Activated B cell treated with CpG ODN at 0.5 μM for 24 hours (primary cell): ENCODE measurements at places on chromosomes 1 and 21.
A peak's percentile ranks its signal among the peaks of the same experiment; 100 is the strongest.

DNA sequence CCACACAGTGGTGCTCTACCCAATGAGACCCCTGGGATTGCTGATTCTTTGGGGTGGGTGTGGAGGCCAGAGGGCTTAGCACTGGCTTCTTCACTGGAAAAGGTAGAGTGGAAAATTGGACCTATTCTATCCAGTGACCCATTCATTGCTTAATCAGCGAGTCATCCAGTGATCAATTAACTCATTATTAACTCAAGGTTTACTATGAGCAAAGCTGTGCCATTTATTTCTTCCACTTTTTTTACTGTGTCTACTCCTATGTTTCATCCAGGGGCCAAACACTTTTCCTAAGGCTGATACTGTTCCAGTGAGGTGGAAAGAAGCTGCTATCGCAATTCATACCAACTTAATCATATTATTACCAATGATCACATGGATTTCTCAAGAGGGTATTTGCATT is 363.9 kb downstream of the RPS6KC1 start:
- DNase-seq: no peak
- H3K36me3 ChIP-seq: no peaks in the 10 kb centered on the region
- H3K4me1 ChIP-seq: no peaks in the 10 kb centered on the region
- no peak overlapping the region for H3K27ac ChIP-seq

DNA sequence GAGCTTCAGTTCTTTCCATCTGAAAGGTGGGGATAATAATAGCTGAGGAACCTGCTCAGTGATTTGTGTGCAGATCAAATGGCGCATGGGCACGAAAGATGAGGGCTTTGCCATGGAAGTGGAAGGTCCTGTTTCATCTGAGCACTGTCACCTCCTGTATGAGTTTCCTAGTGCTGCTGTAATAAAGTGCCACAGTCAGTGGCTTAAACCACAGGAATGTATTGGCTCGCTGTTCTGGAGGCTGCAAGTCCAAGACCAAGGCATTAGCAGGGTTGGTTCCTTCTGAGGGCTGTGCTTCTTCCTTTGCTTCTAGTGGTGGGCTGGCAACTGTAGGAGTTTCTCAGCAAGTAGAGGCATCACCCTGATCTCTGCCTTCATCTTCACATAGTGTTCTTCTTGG is 51.1 kb upstream of the RBM15 start:
- no peak for DNase-seq
- no peak overlapping the region for H3K27ac ChIP-seq
- H3K36me3 ChIP-seq: no peaks in the 10 kb centered on the region

DNA sequence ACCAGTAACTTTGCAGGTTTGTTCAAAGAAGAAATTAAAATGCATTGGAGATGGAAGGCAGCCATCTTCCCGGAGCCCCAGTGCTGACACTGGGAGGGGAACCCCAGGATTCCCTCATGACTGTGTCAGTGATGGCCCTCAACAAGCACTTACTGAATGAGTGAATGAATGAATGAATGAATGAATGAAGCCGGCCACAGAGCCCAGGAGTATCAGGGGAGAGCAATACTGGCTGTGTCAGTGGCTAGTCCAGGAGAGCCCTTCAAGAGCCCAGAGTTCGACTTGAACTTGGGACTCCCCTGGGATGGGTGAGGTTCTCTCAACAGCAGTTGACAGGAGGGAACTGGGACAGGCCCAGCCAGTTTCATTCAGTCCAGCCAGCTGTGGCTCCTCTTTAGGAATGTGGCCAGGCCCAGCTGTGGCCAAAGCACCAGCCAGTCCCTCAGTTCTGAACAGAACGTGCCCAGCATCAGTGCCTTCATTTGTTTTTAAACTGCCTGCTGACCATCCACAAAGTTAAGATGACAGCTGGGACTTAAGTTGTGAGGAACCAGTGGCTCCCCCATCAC is 9.2 kb upstream of the ERG start:
- H3K36me3 ChIP-seq: no peaks in the 10 kb centered on the region
- H3K27me3 ChIP-seq: peaks cover 9% of the 10 kb centered on the region
- DNase-seq: no peak
- no peak overlapping the region for H3K4me3 ChIP-seq
- no peaks in the 10 kb centered on the region for H3K4me1 ChIP-seq
- no peak overlapping the region for H3K27ac ChIP-seq

- no peak for DNase-seq
- H3K27me3 ChIP-seq: peaks cover 32% of the 10 kb centered on the region
- H3K4me3 ChIP-seq: no peak overlapping the region
- H3K36me3 ChIP-seq: no peaks in the 10 kb centered on the region
Observed at GRCh38 chr1:204647114-204647804, 38.3 kb downstream of the LRRN2 start.

- no peak overlapping the region for H3K27ac ChIP-seq
- H3K4me1 ChIP-seq: peaks cover 19% of the 10 kb centered on the region
- peak; percentile 25 for DNase-seq
- no peaks in the 10 kb centered on the region for H3K36me3 ChIP-seq
- no peaks in the 10 kb centered on the region for H3K27me3 ChIP-seq
- H3K4me3 ChIP-seq: no peak overlapping the region
Observed at GRCh38 chr1:221740993-221741702, 741 bp downstream of the DUSP10 start.

GRCh38 chr1:215819114-215819513 is 252.0 kb downstream of the KCTD3 start:
- H3K27ac ChIP-seq: no peak overlapping the region
- H3K4me3 ChIP-seq: no peak overlapping the region
- no peaks in the 10 kb centered on the region for H3K27me3 ChIP-seq
- H3K4me1 ChIP-seq: no peaks in the 10 kb centered on the region

DNA sequence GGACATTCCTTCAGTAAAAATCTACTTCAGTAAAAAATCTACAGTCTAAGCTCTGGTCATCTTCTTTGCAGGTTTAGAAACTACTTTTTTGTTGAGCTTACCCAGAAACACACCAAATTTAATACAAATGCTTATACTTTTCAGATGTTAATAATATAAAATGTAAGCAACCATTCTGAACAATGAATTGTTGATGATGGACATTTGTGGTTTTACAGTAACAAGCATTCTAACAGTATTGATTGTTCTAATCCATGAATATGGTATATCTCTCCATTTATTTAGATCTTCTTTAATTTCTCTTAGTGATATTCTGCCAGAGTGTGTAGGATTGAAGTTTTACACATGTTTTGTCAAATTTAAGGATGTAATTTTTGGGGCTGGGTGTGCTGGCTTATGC is 27.0 kb upstream of the SRSF10 start:
- no peaks in the 10 kb centered on the region for H3K36me3 ChIP-seq
- H3K27ac ChIP-seq: no peak overlapping the region
- peaks cover 8% of the 10 kb centered on the region for H3K4me1 ChIP-seq

DNA sequence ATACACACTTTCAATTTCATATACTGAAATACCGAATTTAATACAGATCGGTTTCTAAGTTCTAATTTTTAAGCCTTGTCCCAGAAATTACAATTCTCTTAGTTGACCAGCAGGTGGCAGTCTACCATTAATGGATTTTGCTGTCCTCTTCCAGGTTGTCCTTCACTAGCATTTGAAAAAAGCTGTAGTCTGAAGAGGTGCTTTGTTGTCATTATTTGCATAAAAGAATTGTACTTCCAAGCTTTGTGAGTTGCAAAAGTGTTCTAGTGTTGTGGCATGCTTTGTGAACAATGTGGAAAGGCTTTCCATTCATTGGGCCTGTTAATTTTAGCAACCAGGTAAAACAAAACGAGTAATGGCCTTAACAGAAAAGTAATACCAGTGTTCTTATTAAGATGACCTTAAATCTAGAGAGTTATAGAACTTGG is 193.6 kb downstream of the RPS6KC1 start:
- no peak for DNase-seq
- no peak overlapping the region for H3K4me3 ChIP-seq
- no peaks in the 10 kb centered on the region for H3K27me3 ChIP-seq
- H3K27ac ChIP-seq: no peak overlapping the region
- H3K4me1 ChIP-seq: no peaks in the 10 kb centered on the region

GRCh38 chr1:14094611-14095400 is 394.8 kb downstream of the PRDM2 start:
- H3K27ac ChIP-seq: no peak overlapping the region
- no peak for DNase-seq
- H3K36me3 ChIP-seq: no peaks in the 10 kb centered on the region

DNA sequence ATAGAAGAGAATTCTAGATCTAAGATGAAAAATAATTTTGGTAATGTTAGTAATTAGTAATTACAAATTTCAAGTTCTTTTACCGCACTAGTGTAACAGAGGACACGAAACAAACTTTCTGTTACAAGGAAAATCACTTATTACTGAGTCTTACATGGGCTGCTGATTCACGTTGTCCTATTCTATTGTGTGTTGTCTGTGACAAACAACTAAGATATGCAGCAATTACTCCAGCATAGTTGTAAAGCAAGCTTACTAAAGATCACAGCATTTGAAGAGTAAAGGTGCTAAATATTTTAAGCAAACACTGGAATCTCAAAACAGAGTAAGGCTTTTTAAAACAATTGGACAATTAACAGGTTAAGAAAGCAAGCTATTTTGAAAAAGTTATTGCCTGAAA is 502.3 kb downstream of the KCNT2 start:
- H3K4me1 ChIP-seq: no peaks in the 10 kb centered on the region
- H3K36me3 ChIP-seq: no peaks in the 10 kb centered on the region
- no peak overlapping the region for H3K4me3 ChIP-seq
- no peak overlapping the region for H3K27ac ChIP-seq
- H3K27me3 ChIP-seq: no peaks in the 10 kb centered on the region

GRCh38 chr1:221961532-221962292 is 219.8 kb upstream of the DUSP10 start:
- no peak for DNase-seq
- H3K36me3 ChIP-seq: no peaks in the 10 kb centered on the region

DNA sequence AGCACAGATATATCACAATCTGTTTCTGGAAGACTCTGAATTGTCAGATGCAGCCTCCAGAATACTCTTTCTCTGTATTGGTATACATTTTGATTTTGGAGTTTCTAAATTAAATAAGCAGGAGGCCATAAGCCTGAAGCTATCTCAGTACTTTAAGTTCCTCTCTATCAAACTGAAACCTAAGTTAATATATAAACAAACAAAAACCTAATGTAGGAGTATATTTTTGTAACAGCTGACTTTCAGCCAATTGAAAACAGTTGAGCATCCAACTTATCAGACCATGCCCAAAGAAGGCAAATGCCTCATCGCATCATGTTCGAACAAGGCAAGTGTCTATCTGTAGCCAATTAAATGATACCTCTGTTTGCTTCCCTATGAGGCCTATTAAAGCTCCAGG is 1054.4 kb downstream of the AMY1C start:
- no peak overlapping the region for H3K27ac ChIP-seq
- no peak for DNase-seq
- H3K4me3 ChIP-seq: no peak overlapping the region
- H3K36me3 ChIP-seq: no peaks in the 10 kb centered on the region
- H3K27me3 ChIP-seq: no peaks in the 10 kb centered on the region

DNA sequence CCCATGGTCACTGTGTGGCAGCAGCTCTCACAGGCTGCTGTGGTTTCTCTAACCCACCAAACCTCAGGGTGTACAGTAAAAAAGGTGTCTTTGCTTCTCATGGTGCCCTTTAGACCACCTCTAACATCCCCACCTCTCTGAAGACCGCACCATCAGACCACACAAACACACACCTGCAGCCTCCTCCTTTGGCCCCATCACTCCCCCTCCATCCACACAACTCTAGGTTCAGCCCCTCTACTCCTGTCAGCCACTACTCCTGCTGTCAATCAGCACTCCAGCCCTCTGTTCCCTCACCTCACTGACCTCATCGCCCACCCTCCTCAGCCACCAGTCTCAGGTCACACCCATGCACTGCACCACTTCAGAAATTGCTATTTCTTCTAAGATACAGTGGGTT is 7.5 kb downstream of the ZNF692 start:
- peak overlapping the region; percentile 15 for H3K27ac ChIP-seq
- H3K36me3 ChIP-seq: peaks cover 54% of the 10 kb centered on the region
- no peaks in the 10 kb centered on the region for H3K27me3 ChIP-seq
- DNase-seq: no peak
- H3K4me1 ChIP-seq: peaks cover 14% of the 10 kb centered on the region

- H3K4me1 ChIP-seq: no peaks in the 10 kb centered on the region
- H3K27ac ChIP-seq: no peak overlapping the region
- H3K27me3 ChIP-seq: no peaks in the 10 kb centered on the region
Observed at GRCh38 chr1:82399093-82399492, 598.4 kb downstream of the ADGRL2 start.

DNA sequence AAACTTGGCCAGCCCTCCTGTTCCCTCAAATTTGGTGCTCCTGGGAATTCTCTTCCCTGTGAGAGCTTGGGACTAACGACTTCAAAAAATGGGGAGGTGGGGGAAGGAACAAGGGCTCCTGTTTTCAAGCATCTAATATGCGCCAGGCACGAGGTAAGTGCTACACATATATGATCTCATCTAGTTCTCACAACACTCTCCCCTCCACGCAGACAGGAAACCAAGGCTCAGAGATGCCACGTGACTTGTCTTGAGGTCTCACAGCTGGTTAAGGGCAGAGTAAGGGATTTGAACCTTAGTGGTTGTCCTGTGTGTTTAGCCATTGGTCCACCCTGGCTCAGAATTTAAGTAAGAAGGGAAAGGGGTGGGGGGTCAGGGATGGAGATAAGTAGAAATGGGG is 125.9 kb downstream of the DMRTB1 start:
- no peaks in the 10 kb centered on the region for H3K4me1 ChIP-seq
- H3K27me3 ChIP-seq: peaks cover 3% of the 10 kb centered on the region
- H3K4me3 ChIP-seq: no peak overlapping the region
- H3K27ac ChIP-seq: no peak overlapping the region
- DNase-seq: no peak

- DNase-seq: no peak
- H3K36me3 ChIP-seq: no peaks in the 10 kb centered on the region
- H3K27me3 ChIP-seq: peaks cover 1% of the 10 kb centered on the region
- no peak overlapping the region for H3K27ac ChIP-seq
Observed at GRCh38 chr1:164702216-164702615, 143.2 kb downstream of the PBX1 start.

GRCh38 chr1:200992382-200993048 is 31.0 kb downstream of the KIF21B start:
- no peak overlapping the region for H3K27ac ChIP-seq
- H3K27me3 ChIP-seq: no peaks in the 10 kb centered on the region
- DNase-seq: no peak

- H3K4me1 ChIP-seq: no peaks in the 10 kb centered on the region
- H3K27me3 ChIP-seq: no peaks in the 10 kb centered on the region
- no peak overlapping the region for H3K27ac ChIP-seq
- no peaks in the 10 kb centered on the region for H3K36me3 ChIP-seq
- no peak for DNase-seq
Observed at GRCh38 chr1:202084791-202085681, 37.7 kb upstream of the GPR37L1 start.

- H3K4me1 ChIP-seq: peaks cover 5% of the 10 kb centered on the region
- H3K36me3 ChIP-seq: no peaks in the 10 kb centered on the region
- no peak overlapping the region for H3K27ac ChIP-seq
- H3K27me3 ChIP-seq: no peaks in the 10 kb centered on the region
Observed at GRCh38 chr1:2213576-2214505, 14.3 kb upstream of the SKI start.

- no peaks in the 10 kb centered on the region for H3K27me3 ChIP-seq
- H3K4me1 ChIP-seq: peaks cover 4% of the 10 kb centered on the region
- H3K4me3 ChIP-seq: no peak overlapping the region
- no peak for DNase-seq
- peaks cover 73% of the 10 kb centered on the region for H3K36me3 ChIP-seq
Observed at GRCh38 chr1:10171105-10171767, 39.1 kb upstream of the KIF1B start.
